OCI-M1 (cell line): ENCODE measurements at places on chromosomes 7 and 10.
A peak's percentile ranks its signal among the peaks of the same experiment; 100 is the strongest.

- peak; percentile 93 for DNase-seq
Measured at GRCh38 chr7:64618785-64619456, 47.0 kb upstream of the ZNF107 start.

DNA sequence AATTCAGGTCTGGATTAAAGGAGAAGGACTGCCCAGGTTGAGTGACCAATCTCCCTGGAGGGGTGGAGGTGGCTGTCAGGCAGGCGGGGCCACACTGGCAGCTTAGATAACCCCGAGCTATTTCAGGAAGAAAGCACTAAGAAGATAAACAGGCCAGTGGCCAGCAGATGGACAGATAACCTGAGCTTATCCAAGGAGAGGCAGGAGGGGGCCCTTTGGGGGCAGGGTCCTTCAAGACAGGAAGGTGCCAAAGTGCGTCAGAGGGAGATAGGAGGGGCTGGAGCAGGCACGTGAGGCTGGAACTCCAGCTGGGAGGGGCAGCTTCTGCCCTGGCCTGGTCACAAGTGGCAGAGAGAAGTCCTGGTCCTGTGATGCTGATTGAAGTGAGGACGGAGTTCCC is 29.8 kb upstream of the PODXL start:
- peak; percentile 33 for DNase-seq

GRCh38 chr10:34933676-34934075 is 118.6 kb upstream of the PARD3 start:
- no peak for DNase-seq

GRCh38 chr7:33582104-33582503 is 323.2 kb upstream of the BMPER start:
- DNase-seq: no peak

DNA sequence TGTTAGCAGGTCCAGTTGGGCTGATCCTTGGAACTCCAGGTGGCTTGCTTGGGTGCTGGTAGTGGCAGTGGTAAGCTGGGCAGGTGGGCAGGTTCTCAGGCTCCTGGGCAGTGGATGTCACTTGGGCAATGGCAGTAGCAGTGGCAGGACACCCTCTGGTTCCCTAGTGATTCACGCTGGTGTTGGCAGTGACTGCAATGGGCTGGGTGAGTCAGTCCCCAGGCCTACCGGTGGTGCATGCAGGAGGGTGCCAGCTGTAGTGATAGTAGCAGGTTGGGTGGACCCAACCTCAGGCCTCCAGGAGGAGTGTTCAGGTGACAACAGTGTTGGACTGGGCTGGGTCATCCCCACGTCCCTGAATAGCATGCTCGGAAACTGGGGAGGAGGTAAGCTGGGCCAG is 189.2 kb downstream of the ZEB1 start:
- no peak for DNase-seq

GRCh38 chr7:24216576-24217125 is 67.3 kb upstream of the NPY start:
- DNase-seq: no peak

- no peak for DNase-seq
Measured at GRCh38 chr7:101303102-101303701, 18.4 kb downstream of the IFT22 start.

- DNase-seq: no peak
Measured at GRCh38 chr7:158772916-158773315, 56.4 kb downstream of the ESYT2 start.

GRCh38 chr7:144834641-144835144 is 1.2 kb downstream of the TPK1 start:
- DNase-seq: peak; percentile 60

- peak; percentile 43 for DNase-seq
Measured at GRCh38 chr7:81573128-81573527, 196.7 kb downstream of the HGF start.

DNA sequence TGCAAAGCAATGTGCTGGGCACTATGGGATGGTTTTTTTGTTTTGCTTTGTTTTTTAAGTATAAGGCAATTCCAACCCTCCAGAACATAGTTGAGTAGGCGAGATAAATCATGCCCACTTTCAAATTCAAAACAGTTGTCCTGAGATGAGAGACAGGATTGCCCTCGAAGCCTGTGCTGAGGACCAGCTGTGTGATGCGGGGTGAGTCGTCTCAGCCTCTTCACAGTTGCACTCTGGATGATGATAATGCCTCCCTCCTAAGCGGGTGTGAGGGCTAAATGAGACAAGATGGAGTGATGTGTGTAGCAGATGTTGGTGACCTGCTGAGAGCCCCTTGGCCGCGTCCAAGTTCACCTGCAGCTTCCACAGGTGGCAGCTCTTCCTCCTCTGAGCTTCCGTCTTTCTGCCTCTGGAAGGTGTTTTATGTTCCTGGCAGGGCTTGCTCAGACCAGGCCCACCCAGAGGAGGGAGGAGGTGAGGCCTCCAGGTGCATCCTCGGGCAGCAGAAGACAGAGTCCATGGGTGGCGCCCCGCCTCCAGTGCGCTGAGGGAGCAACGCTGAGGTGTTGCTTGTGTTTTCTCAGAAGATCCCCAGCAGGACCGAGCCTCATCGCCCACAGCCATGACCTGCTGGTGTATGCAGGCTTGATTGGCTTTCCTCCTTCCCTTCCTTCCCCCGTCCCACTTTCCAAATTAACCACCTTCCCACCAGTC is 30.6 kb downstream of the ECHDC3 start:
- DNase-seq: no peak

- DNase-seq: peak; percentile 66
Measured at GRCh38 chr10:89392974-89393373, 551 bp downstream of the IFIT1 start.

DNA sequence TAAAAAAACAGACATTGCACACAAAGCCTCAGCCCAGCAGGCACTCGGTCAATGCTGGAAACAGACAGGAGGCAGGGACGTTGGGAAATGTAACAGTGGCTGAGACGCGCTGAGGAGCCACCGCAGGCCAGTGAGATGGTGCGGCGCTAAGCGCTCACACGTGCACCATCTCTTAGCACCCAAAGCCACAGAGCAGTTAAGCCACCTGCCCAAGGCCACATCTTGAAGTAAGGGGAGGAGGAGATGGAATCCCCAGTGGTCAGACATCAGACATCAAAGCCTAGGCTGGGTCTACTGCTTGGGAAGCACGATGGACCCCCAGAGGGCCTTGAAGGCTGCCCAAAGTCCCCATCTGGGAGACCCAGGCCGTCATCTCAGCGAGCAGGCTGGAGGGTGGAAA is 15.6 kb downstream of the LAT2 start:
- no peak for DNase-seq

- no peak for DNase-seq
Measured at GRCh38 chr7:85274454-85274853, 87.6 kb upstream of the SEMA3D start.

DNA sequence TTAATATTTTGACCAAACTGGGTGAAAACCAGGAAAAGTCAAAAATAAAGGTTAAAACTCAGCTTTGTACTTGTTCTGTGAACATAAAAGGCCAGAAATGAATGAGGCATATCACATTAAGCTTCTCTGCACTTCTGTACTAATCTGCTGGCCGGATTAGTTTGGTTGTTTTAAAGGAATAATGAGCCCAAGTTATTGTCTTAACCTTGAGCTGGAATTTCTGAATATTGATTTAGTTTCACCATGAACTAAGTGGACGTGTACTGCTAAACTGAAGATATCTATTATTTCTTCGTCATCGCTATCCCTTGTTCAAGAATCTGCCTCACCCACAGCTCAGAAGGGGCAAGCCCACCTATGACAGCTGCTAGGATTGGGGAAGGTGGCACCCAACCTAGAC is 101.1 kb upstream of the FRMD4A start:
- no peak for DNase-seq

GRCh38 chr7:50614721-50615518 is 49.7 kb upstream of the DDC start:
- DNase-seq: no peak

DNA sequence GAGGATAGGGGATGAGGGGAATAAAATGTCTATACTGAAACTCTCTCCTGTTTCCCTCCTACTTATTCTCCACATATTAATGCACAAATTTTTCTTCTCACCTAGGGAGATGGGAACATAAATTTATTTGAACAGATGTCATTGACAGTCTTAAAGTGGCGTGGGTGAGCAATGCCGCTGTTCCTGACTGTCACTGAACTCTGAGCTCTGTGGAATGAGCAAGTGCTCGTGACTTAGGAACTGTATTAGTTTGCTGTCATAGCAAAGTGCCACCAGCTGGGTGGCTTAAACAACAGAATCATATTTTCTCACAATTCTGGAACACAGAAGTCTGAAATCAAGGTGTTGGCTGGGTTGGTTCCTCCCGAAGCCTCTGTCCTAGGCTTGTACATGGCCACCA is 29.1 kb downstream of the INPP5F start:
- DNase-seq: no peak

DNA sequence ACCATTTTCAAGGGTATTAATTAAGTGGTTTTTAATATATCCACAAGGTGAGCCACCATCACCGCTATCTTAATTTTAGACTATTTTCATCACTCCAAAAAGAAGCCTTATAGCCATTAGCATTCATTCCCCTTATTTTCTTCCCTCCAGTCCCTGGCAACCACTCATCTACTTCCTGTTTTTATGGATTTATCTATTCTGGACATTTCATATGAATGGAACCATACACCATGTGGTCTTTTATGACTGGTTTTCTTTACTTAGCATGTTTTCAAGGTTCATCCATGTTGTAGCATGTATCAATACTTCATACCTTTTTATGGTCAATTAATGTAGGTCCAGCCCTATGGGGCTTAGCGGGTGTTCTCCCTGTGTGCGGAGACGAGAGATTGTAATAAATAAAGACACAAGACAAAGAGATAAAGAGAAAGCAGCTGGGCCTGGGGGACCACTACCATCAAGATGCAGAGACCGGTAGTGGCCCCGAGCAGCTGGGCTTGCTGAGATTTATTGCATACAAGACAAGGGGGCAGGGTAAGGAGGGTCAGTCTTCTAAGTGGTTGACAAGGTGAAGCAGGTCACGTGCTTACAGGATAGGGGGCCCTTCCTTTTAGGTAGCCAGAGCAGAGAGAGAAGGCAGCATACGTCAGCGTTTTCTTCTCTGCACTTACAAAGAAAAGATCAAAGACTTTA is 14.6 kb downstream of the WBP1L start:
- peak; percentile 59 for DNase-seq

- no peak for DNase-seq
Measured at GRCh38 chr10:46298477-46299285, 11.9 kb downstream of the ANTXRL start.

DNA sequence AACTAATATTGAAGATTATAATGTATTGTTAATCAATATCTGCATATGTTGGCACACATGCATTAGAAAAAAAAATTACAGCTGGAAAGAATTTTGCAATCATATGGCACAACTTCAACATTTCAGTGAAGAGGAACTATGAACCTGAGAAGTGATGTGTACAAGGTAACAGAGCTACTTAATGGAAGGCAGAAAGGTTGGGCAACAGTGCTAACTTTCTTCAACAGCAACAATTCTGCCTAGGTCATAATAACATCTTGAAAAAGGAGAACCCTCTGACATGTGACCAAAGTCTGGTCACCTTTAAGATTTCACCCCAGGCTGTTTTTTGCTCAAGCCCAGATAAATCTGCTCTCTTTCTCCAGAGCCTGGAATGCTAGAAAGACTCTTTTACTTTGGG is 47.9 kb upstream of the SKAP2 start:
- DNase-seq: no peak

GRCh38 chr10:117348236-117348635 is 27.0 kb downstream of the PDZD8 start:
- DNase-seq: peak; percentile 67

DNA sequence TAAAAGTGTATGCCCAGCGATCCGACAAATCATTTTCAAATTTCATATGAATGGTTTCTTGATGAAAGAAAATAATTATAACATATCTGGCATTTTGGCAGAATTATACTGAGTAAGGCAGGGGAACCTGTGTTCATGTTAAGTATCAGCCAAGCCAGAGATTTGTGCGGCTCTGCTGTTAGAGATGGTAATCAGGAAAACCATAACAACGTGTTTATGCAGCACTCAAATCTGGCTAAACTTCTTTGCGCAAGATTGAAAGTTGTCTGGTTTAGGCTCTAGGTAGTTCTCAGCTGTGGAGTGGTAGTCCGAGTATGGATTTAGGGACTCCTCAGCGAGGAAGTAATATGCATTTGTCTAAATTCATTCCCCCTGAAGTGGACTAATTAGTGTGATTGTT is 8.9 kb upstream of the CTBP2 start:
- DNase-seq: no peak

- no peak for DNase-seq
Measured at GRCh38 chr10:91528080-91528479, 104.8 kb downstream of the PPP1R3C start.

DNA sequence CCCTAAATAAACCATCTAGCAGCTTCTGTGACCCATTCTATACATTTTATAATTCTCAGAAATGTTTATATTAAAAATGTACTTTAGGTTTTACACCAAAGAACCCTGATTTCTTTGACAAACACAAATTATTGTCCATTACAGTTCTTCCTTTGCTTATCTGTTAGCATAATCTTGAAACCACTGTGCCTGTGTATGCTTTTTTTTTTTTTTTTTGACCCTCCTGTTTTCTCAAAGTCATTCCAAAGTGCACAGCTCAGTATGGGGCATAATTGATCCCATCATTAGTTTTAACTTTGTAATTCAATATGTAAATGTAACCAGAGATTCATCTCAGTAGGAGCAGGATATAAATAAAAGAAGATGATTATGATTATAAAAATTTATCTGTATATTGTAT is 229.3 kb downstream of the DGKB start:
- DNase-seq: no peak

DNA sequence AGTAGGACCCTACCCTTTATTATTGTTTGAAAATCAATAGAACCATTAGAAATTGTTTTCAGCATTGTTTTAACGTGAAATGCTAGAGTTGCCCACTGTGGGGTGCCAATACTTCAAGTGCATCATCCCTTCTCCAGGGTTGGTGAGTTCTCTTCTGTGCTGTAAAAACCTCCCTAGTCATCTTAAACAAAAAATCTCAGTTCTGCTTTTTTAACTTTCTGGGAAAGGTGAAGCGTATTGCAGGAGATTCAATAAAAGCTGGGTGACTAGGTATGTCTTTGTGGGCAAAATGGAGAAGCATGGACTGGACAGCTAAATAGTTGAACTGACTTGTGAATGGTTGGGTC is 699.1 kb downstream of the SUGCT start:
- DNase-seq: no peak

GRCh38 chr10:124152139-124153022 is 59.0 kb upstream of the CHST15 start:
- DNase-seq: no peak

- DNase-seq: peak; percentile 17
Measured at GRCh38 chr7:134315679-134316538, 821 bp downstream of the SLC35B4 start.

DNA sequence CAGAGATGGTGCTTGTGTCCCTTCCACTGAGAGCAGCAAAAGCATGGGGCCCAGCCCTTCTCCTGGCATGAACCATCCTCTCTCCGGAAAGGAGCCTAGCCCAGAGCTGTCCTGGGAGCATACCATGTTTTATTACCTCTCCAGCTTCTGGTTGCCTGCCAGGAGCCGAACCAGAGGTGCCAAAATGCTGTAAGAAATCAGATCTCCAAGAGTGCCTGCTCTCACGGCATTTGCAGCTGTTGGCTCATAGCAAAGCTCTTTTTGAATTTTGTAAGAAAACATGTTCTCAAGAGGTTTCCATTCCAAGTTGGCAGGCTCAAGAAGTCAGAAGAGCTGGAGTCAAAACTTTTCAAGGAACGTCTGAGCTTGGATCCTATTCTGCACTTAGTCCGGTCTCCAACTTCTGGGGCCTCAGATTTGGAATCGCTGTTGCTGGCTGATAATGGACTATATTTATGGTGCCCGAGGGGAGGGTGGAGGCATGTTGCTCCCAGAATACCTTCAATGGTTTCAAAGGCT is 211.7 kb upstream of the MKI67 start:
- DNase-seq: no peak
